ENCODE measurements at places on chromosomes 3 and 15.

GRCh38 chr3:32297366-32297765 is 58.9 kb downstream of the CMTM8 start:
- no peak for DNase-seq

DNA sequence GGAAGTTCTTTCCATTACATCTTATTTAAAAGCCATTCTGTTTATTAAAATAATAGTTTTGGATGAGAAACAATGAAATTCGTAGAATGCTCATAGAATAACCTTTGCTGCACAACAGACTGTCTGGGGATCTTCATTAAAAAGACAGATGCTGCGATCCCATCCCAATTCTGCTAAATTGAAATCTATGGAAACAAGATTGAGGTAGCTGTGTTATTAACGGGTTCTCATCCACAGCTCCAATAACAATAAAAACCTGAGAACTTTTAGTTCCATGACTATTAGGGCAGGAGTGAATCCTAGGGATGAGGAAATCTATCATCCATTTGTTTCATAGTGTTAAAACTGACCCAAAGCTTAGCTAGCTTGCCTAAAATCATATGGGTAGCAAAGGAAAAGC is 2.5 kb upstream of the GJD2 start:
- DNase-seq: no peak

GRCh38 chr15:41917767-41918430 is 24.0 kb upstream of the SPTBN5 start:
- DNase-seq: no peak

DNA sequence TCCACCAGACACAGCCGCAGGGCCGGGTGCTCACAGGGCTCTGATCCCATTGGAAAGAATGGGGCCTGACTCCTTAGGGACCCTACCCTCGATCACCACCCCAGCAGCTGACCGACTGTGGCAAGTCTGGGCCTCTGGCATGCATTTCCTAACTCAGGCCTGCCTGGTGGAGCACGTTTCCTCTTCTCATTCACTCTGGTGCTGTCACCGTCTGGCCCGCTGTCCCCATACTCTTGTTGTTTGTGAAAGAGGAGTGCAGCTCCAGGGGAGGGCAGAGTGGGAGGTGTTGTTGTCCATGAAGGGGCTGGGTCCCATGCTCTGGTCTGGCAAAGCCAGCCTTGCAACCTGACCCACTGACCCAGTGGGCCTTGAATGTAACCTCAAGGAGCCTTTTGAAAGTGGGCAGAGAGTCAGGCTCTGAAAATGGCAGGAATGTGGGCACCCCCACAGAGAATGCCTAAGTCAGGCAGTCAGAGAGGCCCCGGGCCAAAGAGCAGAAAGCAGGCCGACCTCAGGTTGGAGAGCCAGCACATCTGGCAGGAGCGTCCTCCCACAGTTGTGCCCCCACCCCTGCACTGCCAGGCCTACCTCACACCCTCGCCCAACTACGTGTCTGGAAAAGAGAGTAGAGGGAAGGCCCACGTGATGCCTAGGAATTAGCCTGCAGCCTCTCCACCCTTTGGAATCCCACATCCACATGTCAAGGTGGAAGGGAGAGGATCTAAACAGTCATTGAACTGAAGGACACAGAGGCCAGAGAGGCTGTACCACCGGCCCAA is 10.9 kb downstream of the SEMA7A start:
- no peak for DNase-seq

- no peak for DNase-seq
These were observed 327.4 kb downstream of the NAALADL2 start for GRCh38 chr3:175186511-175186910.

GRCh38 chr3:195911946-195912270 is 3.6 kb upstream of the TNK2 start:
- DNase-seq: no peak

- DNase-seq: no peak
These were observed 46.1 kb upstream of the RASGRP1 start for GRCh38 chr15:38610748-38611147.

DNA sequence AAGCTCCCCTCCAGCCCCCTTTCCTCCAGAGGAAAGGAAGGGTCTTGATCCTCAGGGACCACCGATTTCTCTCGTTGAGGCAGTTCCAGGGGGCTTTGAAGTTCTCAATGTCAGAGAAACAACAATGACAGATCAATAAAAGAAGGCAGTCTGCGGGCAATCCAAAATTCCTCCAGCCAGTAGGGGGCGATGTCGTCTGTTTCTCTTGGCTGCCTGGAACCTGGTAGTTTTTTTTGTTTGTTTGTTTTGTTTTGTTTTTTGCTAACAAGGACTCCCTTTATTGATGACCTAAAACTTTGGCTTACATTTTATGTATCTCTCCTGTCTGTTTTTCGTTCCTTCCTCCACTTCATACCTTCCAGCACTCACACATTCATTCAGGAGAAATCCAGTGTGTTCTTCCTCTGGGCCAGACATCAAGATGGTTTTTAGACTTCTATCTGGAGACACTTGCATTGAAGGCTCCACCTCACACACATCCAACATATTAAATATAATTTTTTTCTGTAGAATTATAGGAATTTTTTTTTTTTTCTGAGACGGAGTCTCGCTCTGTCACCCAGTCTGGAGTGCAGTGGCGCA is 276.6 kb downstream of the RPLP1 start:
- peak; percentile 75 for DNase-seq

DNA sequence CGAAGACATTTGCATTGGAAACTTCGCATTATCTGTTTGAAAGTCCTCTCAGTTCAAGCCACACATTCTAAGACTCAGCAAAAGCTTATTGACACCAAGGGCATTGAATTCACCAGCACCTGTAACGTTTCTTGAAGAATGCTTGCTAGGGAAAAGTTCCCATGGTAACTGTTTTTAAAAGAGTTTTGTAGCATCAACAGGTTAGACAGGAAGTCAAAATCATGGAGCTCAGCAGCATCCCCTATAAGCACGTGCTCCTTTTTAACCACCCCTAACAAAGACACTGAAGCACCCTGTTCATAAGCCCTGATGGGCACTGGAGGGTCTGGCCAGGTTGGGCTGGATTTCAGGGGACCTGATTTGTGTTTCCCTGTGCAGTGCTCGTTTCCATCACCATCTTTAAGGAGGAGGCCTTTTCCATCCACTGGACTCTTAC is 229.7 kb upstream of the BHLHE40 start:
- DNase-seq: no peak

GRCh38 chr3:40109641-40110490 is 199.6 kb upstream of the EIF1B start:
- no peak for DNase-seq

GRCh38 chr3:78571486-78571885 is 1196.3 kb downstream of the ROBO1 start:
- DNase-seq: no peak

- DNase-seq: no peak
These were observed 15.7 kb downstream of the CIDEC start for GRCh38 chr3:9864200-9864927.

- DNase-seq: no peak
These were observed 148.5 kb downstream of the MFSD1 start for GRCh38 chr3:158950178-158950901.

- no peak for DNase-seq
These were observed 116.3 kb downstream of the RPL22L1 start for GRCh38 chr3:170753421-170754310.

DNA sequence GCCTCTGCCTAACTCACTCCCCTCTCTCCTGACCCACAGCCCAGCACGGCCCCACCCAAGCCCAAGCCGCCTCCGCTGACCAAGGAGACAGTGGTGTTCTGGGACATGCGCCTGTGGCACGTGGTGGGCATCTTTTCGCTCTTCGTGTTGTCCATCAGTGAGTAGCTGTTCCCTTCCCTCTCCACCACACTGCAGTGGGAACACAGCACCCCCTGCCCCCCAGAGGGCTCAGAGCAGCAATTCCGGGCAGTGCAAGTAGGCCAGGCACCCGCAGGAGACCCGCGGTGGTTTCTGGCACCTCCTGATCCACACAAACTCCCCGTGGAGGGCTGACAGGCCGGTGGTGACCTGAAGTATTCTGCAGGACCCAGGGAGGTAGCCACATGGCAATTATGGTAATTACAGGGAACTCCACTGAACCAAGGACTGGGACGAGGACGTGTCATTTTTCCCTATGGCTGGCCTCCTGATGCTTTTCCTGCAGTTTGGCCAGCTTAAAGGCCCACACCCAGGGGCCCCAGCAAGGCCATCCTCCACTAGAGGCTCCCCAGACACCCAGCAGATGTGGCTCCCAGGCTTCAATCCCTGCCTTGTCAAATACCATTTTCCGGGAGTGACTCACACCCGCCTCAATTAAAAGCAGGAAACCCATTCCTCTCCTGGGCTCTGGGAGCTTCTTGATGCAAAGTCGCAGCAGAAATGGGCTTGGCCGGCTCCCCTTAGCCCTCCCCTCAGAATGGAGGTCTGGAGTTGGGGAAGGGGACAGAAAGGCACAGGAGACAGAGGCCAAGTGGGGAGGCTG is 4.8 kb downstream of the TMIE start:
- no peak for DNase-seq

DNA sequence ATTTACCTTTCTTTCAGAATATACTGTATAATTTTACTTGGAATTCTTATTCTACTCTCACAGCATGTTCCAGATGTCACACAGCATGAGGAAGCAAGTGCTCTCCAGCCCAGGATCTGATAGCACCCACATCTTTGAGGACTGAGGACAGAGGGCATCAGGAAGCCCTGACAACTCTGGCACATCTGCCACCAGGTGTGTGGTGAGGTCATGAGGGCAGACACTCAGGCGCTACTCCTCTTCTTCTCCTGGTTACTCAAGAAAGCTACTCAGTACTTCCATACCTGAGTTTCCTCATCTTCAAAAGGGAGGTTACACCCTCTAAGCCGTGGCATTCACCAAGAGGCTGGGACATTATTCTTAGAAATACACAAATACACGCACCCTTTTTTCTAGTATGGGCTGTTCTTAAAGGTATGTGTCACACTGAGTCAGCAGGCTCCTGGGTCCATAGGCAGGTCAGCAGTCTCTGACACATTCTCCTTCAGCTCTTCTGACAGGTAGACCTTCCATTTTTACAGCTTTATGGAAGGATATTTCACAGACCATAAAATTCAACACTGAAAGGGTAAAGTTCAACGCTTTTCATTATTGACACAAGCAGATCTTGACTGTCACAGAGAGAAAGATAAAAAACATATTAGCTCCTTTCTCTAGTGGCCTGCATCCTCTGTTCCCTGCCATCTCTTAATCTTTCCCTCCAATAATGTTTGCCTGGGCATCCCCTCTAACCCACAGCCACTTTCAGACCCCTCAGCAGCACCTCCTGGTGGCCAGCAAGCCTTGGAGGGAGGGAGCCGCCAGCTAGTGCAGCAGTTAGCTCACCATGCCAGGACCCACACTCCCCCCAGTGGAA is 103.2 kb upstream of the TJP1 start:
- DNase-seq: peak; percentile 13

DNA sequence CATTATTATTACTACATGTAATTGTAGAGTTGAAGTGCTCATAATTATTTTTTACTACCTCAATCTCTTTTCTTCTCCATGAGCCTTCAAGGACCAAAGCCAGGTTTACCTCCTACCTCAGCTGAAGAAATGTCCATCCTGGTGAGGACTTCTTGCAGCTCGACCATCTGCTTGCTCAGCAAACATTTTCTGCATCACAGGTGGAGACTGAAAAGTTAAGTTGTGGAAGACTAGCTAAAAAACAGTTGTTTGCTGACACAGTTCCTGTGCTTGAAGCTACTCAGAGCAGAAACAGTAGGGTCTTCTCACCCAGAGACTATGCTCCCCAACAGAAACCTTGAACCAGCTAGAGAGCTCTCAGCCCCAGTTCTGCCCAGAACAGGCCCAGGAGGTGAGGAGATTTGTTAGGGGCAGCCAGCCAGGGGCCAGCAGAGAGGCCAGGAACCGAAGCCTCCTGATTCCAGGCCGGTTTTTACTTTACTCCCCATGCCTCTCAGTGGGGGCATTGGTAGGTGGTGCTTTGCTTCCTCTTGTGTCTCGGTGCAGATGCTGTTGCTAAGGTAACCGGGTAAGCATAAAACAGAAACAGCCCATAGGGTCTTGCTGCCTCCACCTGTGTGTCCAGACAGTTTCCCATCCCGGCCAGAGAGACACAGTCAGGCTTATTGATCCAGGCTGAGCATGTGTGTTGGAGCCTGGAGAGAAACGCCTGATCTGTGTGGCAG is 54.9 kb downstream of the CCNL1 start:
- no peak for DNase-seq

DNA sequence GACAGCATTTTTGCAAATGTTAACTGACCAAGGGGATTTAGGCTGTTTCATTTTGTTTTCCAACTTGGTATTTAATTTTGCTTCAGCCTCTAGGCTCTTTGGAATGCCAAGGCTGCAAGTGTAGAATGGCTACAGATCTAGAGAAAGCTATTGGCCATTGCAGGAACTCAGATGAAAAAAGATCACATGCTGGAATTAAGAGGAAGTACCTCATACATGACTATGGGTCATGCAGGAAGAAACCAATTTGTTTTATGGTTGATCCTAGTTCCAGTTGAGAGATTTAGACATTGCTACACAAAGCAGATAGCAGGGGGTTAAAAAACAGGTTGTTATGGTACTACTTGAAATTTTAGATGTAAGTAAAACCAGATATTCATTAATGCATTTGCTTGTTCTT is 12.7 kb upstream of the CLDN16 start:
- DNase-seq: no peak

DNA sequence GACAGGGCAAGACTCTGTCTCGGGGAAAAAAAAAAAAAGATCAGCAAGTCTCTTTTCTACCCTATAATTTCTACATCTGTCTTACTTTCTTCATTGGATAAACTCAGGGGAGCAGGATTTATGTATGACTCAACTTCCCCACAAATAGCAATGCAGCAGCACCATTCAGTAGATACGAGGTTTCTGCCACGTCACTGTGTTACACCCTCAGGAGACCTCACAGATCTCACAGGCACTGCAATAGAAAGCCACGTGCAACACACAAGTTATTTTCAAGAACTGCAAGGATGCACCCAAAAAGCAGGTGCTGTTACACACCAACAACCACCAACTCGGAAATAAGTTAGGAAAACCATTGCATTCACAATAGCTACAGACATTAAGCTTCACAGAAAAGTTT is 30.2 kb downstream of the TSPAN3 start:
- no peak for DNase-seq

DNA sequence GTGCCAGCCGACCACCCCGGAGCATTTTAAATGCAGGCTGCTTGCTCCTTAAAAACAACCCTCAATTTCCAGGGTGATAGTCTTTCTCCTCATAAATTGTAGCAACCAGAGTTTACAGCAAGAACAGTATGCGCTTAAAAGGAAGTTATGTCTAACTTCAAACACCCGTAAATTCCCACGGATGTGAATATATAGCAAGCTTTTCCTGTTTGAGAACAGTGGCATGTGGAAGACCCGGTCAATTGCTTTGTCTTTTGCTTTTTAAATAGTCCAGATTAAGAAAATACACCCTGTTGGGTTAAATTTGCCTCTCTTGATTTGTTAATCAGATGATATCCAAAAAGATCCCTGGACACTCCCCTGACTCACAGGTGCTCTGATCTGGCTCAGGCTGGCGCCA is 20.8 kb downstream of the MRPS25 start:
- DNase-seq: no peak
